Activated gamma-delta T cell (primary cell): ENCODE measurements at places on chromosomes 12 and 14.

DNA sequence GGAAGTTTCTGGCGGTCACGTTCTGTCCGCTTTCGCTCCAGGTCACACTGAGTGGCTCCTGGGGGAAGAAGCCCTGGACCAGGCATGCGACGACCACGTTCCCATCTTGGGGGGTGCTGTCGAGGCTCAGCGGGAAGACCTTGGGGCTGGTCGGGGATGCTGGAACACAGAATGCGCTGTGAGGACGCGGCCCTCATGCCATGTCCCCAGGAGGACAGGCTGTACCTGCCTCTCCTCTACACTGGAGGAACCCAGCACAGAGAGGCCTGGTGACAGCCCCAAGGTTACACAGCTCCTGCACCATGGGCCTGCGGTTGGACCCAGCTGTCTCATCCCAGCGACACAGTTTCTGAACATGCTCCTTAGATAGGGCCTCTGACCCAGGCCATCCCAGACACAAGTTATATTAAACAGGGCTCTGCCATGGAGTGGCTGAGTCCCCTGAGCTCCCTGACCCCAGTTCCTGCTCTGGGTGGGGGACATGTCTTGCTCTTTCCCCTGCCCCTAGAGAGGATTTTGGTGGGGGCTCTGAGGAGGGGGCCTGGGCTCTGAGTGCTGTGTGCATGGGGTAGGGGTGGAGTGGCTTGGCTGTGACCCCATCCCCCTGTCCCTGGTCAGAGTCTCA is 62.0 kb downstream of the TMEM121 start:
- DNase-seq, result no peak

GRCh38 chr12:12028668-12029402 is 41.9 kb upstream of the BCL2L14 start:
- no peak for DNase-seq

- no peak for DNase-seq
Observed at GRCh38 chr12:128994856-128995255, 141.6 kb downstream of the GLT1D1 start.

GRCh38 chr12:104596898-104597843 is 140.4 kb downstream of the CHST11 start:
- DNase-seq, result no peak

DNA sequence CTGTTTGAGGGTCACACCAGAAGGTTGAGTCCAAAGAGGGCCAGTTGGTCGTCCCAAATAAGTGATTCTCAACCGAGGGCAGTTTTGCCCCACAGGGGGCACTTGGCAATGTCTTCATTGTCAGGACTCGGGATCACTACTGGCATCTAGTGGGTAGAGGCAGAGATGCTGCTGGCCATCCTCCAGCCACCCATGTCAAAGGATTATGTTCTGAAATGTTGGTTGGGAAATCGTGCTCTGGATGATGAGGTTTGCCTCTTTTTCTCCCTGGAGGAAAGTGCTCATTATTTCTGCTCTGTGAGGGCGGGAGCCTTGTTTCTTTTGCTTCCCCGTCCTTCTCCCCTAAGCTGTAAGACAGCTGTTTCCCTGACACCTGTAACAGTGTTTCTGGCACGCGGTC is 3.6 kb downstream of the ZNF839 start:
- no peak for DNase-seq
